ENCODE measurements at places on chromosomes 3 and 15.

GRCh38 chr15:77087213-77087612, 16.3 kb upstream of the TSPAN3 start:
- no peak for DNase-seq

DNA sequence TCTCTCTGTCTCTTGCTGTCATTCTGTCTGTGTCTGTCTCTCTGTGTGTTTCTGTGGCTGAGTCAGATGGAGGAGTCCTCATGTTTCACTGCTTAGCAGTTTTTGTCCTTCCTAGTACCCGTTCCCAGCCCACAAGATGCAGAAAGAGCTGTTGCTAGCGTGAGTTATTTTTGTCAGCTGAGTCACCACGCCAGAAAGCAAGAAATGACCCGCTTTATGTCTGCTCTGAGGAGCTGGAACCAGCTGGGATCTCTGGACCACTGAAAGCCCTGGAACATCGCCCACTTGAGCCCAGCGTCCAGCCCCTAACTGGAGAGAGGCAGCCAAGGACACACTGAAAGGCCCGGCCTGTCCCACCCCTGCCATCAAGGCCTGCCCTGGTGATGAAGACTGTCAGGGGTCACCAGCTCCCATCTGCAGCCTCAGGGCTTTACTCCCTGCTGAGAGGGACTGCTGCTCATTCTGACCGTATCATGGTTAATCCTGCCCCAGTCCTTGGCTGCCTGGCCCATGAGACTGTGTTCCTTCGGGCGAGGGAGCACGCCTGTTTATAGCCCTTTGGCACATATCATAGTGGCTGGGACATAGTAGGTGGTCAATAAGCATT, 101.7 kb upstream of the TPM1 start:
- DNase-seq = no peak

DNA sequence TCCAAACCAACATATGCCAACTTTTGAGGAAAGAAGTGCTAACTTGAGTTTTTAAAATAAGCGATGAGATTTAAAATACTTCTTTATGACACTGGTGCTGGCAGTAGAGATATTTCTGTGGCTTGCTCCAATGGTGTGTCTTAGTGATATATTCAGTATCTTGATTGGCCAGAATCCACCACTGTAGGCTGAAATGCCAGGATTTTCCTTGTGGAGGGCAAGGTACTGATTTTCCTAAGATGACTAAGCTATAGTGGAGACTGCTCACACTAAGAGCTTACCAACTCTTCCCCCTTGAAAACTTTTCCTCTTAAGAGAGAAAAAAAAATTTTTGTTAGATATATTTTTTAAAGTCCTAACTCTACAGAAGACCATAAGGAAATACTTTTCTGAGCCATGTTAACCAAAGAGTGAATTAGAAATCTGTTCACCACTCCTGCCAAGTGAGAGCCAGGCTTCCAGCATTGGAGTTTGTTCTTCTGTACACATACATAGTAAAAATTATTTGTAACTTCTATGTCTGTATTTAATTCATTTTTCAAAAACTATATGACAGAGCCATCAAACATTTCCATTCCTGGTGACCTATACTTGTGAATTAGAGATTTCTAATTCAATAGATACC, 109.1 kb downstream of the PPP2R3A start:
- DNase-seq = no peak

GRCh38 chr3:194101592-194102432, 34.1 kb upstream of the HES1 start:
- DNase-seq = no peak

DNA sequence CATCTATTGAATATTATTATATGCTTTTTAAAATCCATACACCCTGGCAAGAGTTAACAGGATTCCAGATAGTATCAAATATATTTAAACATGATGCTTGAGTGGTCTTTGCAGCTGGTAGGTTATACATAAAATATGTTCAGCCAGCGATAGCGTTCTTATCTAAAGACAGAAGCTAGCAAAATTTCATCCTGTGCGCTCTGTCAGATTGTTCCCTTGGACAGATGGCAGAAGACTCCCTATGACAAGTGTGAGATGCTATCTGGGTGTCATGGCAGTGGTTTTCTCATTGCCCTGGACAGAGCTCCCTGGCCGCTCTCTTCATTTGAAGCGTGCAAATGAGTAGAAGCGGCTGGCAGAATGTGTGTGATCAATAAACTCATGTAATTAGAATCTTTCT, 175.2 kb upstream of the SOX14 start:
- no peak for DNase-seq

GRCh38 chr15:77866186-77866585, 211.3 kb downstream of the TBC1D2B start:
- no peak for DNase-seq

DNA sequence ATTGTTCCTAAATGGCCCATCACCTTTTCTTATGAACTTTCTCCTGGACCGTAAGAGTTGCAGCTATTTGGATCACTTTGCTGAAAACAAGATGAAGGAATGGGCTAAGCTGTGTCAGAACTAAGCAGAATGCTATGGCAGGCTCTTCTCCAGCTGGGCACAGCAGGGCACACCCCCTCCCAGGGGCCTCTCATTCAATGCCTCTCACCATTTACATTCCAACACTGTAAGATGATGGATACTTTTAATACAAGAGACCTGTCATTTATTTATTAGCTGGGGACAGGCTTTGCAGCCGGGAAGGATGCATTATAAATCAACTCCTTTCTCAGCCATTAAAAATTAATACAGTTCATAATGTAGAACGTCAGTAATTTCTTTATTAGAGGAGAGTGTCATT, 240.1 kb downstream of the NTRK3 start:
- no peak for DNase-seq

DNA sequence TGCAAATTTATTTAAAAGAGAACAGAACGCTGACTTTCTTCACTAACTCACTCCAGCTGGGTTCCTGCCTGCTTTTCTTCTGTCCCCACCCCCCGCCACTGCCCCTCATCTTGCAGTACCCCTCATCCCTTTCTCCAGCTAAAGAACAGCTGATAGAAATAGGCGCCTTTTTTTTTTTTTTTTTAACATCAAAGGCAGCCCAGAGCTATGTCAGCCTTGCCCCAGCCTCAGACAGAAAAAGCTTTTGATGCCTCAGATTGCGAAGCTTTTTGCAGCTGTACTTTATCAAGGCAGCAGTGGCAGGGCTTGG, 1.8 kb downstream of the CADPS start:
- no peak for DNase-seq

DNA sequence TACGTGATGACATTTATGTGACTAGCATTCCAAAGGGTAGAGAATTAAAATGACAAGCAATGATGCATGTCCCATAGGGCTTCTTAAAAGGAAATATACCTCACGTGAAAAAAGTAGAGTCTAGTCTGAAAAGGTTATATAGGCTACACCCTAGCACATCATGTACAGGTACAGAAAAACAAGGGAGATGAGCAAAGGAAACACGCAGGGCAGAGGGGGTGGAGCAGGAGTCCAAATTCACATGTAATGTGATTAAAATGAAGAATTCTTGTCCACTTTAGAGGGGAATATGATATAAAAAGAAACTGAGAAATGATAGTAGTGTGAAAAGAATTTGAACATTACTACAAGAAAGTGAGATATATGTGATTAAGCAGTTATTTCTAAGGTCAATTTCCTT, 59.4 kb downstream of the HACD2 start:
- no peak for DNase-seq

DNA sequence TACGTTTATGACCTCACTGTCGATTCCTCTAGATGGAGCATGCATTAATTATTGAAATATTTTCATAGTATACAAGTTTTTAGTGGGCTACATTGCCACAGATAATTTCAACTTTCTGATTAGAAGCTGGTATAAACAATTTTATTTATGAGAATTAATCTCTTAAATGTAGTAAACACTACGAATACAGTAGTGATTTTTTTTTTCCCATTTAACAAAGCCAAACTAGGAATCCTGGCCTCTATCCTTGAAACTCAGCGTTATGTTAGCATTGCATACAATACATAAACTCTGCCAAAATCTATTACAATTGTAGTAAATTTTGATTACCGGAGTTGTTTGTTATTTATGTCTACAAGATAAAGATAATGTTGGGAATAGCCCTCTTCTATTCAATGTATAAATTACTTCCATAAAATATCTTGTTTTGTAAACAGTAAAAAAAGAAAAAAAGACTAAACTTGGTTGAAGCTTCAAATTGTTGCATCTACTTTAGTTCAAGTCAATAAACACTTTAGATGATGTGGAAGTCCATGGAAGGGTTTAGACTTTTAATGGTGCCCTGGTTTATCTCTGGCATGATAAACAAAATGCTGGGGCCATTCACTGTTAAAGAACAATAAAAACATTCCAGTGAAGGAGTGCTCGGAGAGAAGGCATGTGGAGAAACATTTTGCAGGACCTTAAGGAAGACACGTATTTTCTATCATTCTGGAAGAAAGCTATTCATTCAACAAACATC, 77.3 kb upstream of the NR2F2 start:
- no peak for DNase-seq

All from activated CD4-positive, alpha-beta T cell treated with anti-CD3 and anti-CD28 coated beads, Interleukin-2, amount 50 U/mL, for 4 hours (primary cell).